OCI-M1 (cell line): ENCODE measurements at places on chromosomes 16 and 17.

DNA sequence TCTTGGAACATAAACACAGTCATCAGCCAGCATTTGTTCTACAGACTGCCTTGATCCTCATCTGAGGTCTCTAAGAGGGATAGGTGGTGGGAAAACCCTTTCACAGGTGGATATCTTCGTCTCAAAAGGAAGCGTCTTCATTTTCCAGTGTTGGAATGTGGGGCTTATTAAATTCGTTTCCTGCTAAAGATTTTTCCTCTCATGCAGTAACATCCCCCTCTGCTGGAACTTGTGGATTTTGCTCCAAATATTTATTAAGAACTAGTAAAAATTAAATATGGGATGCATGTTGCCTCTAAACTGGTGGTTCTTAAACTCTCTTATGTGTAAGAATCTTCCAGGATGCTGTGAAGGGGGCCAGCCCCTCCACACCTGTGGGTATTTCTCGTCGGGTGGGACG is 20.1 kb upstream of the MLYCD start:
- DNase-seq: peak; percentile 40

GRCh38 chr16:74718140-74718539 is 17.5 kb upstream of the MLKL start:
- DNase-seq: no peak

DNA sequence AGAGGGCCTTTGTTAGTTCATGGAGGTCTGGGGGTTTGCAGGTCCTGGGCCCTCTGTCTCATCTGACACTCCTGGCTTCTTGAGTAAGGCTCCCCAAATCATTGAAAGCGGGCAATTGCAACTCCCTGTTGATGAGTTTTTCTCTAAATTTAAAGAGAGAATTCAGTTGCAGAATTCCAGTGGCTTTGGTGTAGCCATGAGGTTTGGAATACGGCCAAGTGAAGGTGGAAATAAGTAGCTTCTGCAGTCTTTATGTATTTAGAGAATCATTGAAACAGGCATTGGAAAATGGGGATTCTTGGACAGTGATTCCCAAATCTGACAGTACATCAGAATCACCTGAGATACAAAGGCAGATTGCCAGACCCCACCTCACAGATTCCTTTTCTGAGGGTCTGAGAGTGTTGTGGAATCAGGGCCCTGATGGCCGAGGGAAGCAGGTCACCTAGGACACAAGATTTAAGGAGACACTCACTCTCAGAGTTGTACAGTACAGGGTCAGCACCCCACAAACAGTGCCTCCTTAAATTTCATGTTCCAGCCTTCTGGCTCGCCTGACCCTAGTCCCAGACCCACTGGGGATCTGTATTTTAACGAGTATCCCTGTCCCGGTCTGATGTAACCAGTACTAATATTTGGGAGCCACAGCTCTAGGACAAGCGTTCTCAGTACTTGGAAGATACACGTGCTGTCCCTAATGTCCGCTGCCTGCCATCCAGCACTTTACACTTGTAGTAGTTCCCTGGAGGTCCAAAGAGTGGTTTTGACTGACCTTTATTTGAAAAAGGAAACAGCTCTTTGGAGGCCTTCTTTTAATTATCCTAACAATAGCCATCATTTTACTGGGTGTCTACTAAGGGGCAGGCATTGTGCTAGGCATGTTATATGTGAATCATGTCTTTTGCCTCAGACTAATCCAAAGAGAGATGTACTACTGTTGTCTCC is 37.8 kb downstream of the YPEL2 start:
- DNase-seq: no peak

DNA sequence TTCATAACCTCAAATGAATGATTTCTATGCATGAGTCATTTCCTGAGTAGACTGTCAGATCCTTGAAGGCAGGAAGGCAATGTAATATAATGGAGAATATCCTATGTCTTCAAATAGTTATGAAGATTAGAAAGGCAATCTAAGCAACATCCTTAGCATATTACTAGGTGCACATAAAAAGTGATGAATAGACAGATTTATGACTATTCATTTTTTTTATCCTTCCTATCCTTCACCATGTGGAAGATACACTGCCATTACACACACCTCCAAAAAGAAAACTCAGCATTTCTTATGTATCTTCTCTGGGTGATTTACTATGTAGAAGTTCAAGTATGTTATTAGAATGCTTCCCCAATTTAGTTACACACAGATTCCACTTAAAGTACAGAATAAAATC is 126.4 kb upstream of the MAF start:
- DNase-seq: no peak

DNA sequence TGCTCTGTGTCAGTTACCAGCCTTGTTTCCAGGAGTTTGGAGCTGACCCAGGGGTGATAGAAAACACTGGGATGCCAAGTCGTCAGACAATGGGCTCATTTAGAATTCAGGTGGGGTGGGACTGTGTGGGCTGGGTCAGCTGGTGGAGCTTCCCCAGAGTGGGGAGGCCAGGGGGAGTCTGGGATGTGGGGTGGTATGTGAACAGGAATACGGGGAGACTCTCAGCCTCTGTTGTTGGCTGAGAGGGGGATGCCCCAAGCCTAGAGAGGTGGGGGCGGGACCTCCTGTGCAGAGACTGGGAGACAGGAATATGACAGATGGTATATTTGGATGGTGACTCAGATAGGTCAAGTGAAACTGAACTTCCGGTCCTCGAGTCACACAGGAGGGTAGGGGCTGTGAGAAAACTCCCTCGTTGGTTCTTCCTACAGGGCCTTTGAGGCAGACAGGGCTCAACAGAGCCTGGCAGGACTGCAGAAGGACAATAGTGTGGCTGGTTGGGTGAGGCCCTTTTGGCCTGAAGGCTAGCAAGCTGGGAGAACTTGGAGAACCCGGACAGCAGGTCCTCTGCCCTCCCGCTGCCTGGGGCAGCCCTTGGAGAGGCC is 23.7 kb downstream of the CDH1 start:
- DNase-seq: no peak

DNA sequence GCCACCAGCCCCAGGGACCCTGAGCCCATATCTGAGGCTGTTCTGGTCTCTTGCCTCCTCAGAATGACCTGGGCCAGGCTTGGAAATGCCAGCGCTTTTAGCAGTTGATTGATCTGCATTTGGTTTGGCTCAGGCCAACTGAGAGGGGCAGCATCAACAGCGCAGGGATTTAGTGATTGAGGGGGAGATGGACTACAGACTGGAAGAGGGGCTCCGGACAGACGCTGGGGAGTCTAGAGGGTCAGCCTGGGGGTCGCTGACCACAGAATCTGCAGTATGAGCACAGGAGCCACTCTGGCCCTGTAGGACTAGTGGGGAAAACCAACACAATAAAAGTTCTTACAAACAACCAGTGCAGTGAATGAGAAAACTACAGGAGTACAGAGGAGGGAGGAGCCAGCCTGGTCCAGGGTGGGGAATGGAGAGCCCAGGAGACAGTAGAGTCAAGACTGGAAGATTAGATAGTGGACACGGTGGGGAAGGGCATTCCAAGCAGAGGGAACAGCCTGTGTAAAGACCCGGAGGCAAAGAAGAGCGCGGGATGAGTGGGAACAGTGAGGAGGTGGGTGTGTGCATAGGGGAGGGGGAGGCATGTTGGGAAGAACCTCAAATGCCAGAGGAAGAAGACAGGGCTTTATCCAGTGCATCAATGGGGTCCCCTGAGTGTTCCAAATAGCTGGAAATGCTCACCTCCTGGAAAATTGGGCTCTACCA is 128.9 kb downstream of the MRM1 start:
- no peak for DNase-seq

- no peak for DNase-seq
These were observed 272.3 kb downstream of the HS3ST3A1 start for GRCh38 chr17:13329421-13329820.

DNA sequence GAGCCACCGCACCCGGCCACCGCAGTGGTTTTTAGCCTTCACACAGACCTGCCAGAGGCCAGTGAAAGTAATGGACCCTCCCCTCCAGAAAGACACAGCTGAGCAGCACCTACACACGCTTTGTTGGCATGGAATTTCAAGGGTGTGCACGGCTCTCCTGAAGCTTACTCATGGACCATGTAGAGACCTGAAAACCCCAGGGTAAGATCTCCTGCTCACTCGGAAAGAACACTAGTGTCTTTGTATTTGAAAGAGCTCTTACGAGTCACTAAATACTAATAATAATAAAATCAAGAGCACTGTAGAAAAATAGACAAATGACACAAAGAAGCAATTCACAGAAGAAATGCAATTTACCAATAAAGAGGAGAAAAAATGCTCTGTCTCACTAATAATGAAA is 20.0 kb downstream of the SLC43A2 start:
- no peak for DNase-seq

DNA sequence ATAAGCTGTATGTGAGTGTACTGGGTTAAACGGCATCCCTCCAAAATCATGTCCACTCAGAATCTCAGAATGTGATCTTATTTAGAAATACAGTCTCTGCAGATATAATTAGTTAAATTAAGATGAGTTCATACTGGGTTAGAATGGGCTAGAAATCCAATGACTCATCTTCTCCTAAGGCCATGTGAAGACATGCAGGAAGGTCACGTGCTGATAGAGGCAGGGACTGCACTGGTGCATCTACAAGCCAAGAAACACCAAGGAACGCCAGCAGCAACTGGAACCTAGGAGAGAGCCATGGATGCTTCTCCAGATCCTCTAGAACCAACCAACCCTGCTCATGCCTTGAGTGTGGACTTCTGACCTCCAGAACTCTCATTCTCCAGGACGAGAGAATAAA is 241.0 kb downstream of the XYLT1 start:
- DNase-seq: no peak

GRCh38 chr16:17078931-17079631 is 391.7 kb downstream of the XYLT1 start:
- no peak for DNase-seq

DNA sequence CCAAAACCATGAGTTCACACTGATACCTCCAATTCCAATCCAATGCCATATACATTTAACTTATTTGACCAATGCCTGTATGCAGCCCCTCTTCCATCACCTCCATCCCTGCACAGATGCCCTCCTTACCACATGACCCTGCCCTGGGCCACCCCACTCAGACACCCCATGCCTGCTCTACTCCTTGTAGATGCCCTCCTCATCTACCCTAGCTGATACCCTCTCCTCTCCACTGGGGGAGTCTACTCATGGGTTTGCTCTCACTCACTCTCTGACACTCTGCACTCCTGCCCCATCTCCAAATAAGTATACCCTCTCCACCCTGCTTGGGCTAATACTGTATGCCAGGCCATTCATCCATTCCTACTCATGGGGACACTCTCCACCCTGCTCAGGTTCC is 16.0 kb upstream of the CMTM4 start:
- no peak for DNase-seq

GRCh38 chr16:55000595-55000994 is 69.9 kb downstream of the IRX5 start:
- DNase-seq: peak; percentile 14

DNA sequence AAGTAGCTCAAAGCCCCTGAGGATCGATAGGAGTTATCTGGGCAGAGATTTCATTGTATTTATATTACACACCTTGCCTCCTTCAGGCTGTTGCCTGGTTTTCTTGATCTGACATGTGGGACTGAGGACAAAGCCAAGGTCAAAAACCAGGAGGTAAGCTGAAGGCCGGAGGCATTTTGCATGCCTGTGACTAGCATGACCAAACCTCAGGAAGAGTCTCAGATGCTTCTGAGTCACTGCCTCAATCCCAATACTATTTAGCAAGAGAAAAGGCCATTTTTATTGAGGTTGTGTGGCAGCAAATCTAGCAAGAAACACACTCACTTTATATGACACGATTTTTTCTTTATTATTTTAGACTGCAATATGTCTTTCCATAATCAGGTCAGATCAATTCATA is 968.1 kb downstream of the CDH11 start:
- DNase-seq: no peak

GRCh38 chr16:57409870-57410587 is 5.5 kb downstream of the CCL17 start:
- DNase-seq: no peak

- peak; percentile 42 for DNase-seq
These were observed 460.6 kb downstream of the KCNJ2 start for GRCh38 chr17:70629902-70630301.

GRCh38 chr16:19677402-19677801 is 40.6 kb downstream of the KNOP1 start:
- DNase-seq: no peak

GRCh38 chr17:73841431-73842060 is 197.3 kb upstream of the SDK2 start:
- DNase-seq: no peak

DNA sequence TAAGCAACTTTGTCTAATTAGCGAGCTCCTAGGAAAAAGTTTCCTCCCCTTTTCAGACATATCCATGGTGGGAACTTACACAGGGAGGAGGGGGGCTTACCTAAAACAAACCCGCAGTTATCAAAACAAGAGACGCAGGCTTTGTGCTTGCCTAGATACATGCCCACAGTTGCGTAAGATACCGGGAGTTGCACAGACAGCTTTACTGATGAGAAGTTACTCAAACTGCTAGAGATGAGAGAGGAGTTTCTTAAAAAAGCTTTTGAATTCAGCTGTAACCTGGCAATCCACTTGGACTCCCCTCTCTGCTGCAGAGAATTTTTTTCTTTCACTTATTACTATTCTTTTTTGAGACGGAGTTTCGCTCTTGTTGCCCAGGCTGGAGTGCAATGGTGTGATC is 6.8 kb upstream of the ZP2 start:
- DNase-seq: peak; percentile 60

DNA sequence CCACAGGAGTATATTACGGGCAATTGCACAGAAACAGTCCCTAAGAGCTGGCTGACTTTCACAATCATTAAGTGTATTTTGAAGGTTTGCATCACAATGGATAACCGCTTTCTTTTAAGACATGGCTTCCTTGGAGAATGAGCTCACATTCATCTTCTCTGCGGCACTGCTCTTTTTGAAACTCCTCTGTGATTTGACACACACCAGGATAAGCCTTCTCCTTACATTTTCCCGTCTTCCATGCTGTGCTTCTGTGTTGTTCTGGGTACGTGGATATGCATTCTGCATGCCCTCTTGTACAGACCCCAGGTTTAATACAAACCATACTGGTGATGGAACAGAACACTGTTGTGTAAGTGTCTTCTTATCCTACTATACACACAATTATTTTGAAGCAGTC is 89.5 kb upstream of the METRNL start:
- no peak for DNase-seq

GRCh38 chr16:17389384-17389783 is 81.4 kb downstream of the XYLT1 start:
- no peak for DNase-seq

DNA sequence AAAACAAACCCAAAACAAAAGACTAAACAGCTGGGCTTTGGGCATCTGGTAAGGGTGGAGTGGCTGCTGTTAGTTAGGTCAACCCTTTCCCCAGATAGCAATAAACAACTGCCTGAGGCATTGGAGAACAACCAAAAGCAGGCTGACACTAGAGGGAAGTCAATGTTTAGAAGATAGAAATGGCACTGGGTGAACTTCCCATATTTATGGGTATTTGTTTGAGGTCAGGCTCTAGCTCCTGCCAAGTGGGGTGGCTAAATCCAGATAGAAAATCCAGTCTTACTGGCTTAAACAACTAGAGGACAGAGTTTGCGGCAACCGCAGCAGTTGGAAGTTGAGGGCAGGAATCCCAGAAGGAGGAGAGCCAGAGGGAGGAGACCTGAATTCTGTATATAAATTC is 79.4 kb downstream of the SDK2 start:
- DNase-seq: no peak
